HEK293T (cell line): ENCODE measurements at places on chromosomes 3 and 15.

GRCh38 chr15:25635191-25635590 is 196.4 kb upstream of the UBE3A start:
- no peak for DNase-seq

DNA sequence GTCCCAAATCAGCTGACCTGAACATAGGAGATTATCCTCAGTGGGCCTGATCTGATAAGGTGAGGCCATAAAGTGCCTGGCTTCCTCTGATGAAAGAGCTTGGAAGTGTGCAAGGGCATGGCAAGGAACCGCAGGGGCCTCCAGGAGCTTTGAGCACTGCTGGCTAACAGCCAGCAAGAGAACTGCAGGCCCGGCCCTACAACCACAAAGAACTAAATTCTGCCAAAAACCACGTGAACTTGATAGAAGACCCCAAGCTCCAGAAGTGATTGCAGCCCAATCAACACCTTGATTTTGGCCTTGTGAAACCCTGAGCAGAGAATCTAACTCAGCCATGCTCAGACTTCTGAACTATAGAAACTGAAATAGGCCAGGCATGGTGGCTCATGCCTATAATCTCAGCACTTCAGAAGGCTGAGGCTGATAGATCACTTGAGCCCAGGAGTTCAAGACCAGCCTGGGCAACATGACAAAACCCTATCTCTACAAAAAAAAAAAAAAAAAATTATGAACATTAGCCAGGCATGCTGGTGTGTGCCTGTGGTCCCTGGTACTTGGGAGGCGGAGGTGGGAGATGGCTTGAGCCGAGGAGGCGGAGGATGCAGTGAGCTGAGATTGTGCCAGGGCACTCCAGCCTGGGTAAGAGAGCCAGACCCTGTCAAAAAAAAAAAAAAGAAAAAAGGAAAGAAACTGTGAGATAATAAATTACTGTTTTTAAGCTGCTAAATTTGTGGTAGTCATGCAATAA is 7.7 kb upstream of the DIS3L start:
- DNase-seq: peak; percentile 31

DNA sequence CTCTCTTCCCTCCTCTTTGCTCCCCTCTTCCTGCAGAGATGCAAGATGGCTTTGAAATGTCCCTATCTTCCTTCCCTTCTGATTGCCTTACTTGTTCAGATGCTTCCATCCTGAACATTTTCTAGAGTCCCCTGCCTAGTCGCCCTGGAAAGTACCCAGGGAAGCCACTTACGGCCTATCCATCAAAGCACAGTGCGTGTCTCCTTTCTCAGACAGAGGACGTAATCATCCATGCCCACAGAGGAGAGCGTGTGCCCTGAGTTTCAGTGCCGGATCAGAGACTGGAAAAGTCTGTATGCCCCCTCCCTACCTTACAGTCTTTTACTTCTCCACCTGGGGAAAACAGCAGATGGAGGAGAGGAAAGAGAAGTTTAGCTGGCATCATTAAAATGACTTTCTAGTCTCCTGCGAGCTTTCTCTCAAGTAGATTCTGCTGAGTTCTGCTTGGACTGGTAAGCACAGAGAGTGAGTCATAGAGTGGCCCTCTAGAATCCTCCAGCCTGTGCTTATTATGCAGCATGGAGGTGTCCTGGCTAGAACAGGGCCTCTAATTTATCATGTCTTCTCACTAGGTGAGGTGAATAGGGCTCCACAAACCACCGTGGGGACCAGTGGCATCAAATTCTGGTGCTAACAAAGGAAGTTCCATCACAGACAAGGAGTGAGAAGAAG is 114.6 kb downstream of the SLCO3A1 start:
- no peak for DNase-seq

- no peak for DNase-seq
Observed at GRCh38 chr3:31704591-31705179, 172.0 kb downstream of the STT3B start.

DNA sequence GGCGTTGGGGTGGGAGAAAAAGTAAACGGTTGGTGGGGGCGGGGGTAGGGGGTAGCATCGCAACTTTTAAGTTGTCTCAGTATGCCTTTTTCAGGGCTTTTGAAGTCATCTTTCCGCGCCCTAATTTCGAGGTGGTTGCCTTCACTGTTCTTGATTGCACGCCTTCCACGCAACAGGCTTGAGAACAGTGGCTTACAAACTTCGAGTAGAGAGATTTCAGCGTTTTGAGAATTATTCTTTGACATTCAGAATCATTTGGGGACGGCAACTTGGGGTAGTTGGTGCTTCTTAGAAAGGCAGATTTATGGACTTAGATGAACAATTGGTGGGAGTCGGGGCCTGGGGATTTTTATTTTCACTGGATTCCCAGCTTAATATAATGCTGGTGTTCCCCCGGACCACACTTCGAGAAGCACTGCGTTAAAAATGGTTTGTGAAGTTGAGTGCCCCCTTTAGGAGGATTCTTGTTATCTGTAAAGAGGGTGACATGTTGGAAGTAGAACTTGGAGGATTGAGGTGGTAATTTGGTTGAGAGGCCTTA is 880 bp downstream of the PPP4R2 start:
- peak; percentile 39 for DNase-seq

GRCh38 chr3:134650431-134651346 is at the start of gene KY:
KY (minus strand) TSS chr3:134651022; CDS start chr3:134650960, 62 bp downstream.
- DNase-seq: peak; percentile 46

GRCh38 chr15:62711691-62712454 is 330.7 kb upstream of the TPM1 start:
- DNase-seq: no peak

DNA sequence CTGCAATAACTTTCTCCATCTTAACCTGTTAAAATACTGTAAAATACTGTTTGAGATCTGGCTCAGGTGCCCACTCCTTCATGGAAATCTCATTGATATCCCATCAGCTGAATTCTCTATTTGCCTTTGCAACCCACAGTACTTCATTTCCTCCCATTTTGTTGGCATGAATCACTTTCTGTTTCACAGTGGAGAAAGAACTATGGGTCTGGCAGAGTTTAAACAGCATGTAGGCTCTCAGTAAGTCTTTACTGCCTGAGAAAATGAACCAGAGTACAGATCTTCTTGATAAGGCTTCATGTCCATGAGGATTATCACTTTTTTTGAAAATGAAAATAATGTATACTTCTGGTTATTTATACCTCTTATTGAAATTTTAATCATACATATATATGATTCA is 245.9 kb downstream of the NAALADL2 start:
- DNase-seq: no peak

- no peak for DNase-seq
Observed at GRCh38 chr3:107452436-107452835, 70.3 kb upstream of the BBX start.
